Lung (tissue), 17 donors: ENCODE measurements at places on chromosomes 7 and 10. TPM values are rescaled to one million over a fixed set of nuclear protein-coding genes. Genes with fewer than 3 reads are reported as not detected.
A peak's percentile ranks its signal among the peaks of the same experiment; 100 is the strongest.

The LRMDA gene
- 15.5 TPM for total RNA-seq

The ZKSCAN5 gene
- 9.7 TPM for total RNA-seq

DNA sequence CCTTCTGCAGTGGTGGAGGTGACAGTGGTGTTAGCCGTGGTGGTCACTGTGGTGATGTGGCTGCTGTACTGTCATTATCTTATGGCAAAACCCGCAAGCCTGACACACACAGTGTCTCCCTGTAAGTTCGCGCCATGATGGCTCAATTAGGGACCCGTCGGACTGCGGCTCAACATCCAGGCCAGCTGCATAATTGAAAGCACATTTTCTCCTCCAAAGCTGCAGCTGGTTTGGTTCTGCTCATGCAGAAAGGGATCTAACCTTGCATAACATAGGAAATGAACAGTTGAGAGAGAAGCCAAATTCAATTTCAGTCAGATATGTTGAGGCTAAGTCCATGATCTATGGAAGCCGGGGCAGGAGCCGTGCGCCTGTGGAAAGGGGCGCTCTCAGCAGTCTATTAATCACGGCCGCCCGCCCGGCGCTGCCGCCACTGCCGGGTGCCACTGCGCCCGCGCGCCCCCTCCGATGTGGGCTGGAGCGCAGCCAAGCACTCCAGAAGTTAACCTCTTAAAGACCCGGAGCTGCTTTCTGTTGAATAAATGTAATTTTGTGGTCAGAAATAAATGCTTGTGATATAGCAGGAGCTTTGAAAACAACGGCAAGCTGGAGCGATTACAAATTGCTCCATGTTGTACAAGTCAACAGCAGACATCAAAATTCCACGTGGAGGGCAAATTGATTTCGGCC lies 227.7 kb downstream of the CUX1 start:
- peak; percentile 97 for DNase-seq

- no peak for DNase-seq
Measured at GRCh38 chr7:130935564-130936157, 201.7 kb upstream of the KLF14 start.

DNA sequence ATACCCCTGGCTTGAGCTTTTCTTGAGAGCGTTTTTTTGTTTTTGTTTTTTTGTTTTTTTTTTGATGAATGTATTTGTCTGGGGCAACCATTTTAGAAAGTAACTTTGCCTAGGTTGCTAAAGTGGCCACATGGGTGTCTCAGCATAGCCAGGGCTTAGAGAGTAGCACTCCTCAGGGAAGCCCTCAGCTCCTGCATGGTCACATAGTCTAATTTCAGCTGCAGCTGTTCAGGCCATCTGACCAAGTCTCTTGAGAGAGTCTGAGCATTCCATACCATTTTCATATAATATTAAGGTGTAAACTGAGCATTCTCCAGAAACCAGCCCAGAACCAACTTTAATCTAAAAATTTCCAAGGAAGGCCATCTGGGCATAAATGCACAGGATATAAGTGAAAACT lies 186.4 kb downstream of the NPSR1 start:
- no peak for DNase-seq

DNA sequence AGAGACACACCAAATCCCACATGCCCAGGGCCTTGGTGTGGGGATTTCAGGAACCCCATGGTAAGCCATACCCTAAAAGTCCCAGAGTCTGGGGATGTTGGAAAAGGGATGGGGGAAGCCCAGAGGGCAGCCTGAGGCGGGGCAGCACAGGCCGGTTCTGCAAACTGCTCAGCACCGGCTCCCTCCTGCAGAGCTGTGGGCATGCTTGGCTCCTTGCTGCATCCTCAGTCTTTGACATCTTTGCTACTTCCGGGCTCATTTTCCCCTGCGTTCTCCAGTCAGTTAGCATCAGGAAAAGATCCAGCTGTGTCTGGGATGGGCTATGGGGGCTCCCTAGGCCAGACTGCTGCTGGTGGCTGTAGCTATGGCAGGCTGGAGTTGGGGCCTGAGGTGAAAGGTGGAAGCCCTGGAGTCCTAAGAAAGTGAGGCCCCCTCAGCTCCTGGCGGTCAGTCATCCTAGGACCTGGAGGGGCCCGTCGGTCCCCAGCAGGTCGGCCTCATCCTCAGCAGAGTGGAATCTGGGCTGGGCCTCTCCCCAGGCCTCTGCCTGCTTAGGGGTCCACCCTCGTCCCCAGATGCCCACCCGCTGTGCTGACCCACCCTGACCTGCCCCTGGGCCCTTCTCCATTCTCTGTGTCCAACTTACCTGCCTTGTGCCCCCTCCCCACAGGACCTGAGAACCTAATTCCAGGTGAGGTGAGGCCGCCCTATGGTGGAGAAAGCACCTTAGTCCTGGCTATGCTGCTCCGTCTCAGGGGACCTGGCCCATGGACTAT lies 9.3 kb downstream of the TBATA start:
- peak; percentile 54 for DNase-seq
